ENCODE measurements at places on chromosomes 12 and 14.
A peak's percentile ranks its signal among the peaks of the same experiment; 100 is the strongest.

GRCh38 chr14:93234798-93235197, 27.7 kb downstream of the UBR7 start:
- DNase-seq: no peak

GRCh38 chr14:54730156-54730961, 163.4 kb downstream of the SAMD4A start:
- DNase-seq: peak; percentile 63

DNA sequence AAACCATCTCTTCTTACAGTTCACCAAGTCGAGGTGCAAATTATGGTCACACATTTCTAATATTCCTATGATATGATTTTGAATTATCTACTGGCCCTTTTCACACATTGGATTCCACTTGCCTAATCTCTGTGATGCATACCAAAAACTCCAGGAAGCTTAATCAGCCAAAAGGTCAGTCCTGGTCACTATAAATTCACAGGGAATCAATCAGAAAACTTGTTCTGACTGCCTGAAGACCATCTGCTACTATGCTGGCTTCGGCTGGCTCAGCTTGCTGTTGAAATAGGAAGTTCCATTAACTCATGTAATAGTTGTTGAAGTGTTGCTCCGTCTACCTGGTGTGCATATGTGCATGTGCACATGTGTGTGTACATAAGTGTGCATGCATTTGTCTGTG, 142.8 kb upstream of the FLRT2 start:
- no peak for DNase-seq

DNA sequence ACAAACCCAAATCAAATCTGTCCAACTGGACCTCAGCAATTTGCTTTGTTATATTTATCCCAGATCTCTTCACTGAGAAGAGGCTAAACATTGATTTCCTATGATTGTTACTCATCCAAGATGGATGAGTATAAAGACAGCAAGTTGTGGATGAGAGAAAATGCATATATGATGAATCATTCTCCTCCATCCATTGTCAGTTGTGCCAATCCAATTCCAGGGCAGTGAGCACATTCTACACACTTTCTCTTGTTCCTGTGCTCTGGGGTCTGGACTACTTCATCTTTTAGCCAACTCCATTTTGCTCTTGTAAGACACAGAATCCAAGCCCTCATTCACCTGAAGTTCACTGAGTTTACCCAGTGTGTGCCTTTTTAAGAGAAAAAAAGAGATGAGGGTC, 105.7 kb downstream of the GCH1 start:
- no peak for DNase-seq

DNA sequence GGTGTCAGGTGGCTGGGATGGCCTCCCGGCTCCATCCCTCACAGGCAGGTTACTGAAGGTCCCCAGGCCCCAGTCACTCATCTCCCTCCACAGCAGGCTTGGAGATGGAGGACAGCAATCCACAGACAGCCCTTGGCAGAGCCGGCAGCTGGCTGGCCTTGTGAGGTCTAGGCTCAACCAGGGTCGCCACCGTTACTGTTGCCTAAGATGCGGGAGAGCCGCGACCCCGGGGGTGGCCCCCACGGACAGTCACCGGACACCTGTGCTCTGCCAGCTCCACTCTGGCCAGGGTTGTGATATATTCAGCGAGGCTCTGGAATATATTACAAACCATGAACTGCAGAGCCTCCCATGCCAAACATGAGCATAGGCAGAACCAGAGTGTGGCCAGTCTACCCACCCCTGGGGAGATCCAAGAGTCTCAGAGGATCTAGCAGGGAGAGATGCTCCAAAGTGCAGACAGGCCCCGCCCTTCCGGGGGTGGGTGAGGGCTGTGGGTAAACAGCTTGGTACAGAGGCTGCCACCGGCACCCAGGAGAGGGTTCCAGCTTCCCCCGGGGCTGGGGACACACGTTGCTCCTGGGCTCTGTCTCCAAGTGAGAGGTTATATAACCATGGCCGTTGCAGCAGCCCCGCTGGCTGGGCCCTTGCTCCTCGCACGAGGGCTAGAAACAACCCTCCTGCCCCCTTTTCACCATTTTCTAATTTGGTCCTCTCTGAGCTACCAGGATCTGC, 55.9 kb upstream of the DIO3 start:
- DNase-seq: peak; percentile 4

DNA sequence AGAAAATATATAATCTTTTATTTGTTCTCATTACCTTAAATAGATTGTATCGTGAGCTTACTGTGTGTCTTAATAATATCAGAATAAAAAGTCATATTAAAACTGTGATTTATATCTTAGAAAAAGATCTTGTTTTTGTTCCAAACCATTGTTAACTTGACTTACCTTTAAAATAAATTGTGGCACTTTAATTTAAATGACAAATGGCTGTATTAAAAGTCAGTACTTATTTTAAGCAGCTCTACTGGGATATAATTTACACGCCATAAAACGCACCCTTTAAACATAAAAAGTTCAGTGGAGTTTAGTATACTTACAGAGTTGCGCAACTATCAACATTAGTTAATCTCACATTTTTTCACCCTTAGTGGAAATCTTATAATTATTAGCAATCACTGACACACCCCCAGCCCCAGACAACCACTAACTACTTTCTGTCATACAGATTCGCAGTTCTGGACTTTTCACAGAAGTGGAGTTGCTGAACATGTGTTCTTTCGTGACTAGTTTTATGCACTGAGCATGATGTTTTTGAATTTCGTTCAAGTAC, 311.7 kb downstream of the ACSS3 start:
- no peak for DNase-seq

DNA sequence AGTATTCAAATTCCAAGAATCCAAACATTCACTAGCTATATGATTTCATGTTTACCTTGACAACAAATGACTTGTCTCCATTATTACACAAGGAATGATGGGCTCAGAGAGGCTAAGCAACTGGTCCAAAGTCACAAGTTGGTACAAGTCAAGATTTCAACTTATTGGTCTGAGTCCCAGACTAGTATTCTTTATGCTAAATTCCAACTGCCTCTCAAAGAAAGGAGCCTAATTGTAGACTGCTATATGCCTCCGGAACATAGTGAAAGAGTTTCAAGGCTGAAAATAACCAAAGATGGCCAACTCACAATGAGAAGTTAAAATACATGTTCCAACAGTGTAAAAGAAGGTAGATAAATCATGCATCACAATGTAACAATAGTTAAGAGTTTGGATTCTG, 7.5 kb downstream of the BTG1 start:
- no peak for DNase-seq

- no peak for DNase-seq
Measured at GRCh38 chr14:65962952-65963351, 523.2 kb upstream of the CCDC196 start.

GRCh38 chr12:111386885-111387284, 18.0 kb upstream of the PHETA1 start:
- DNase-seq: no peak

DNA sequence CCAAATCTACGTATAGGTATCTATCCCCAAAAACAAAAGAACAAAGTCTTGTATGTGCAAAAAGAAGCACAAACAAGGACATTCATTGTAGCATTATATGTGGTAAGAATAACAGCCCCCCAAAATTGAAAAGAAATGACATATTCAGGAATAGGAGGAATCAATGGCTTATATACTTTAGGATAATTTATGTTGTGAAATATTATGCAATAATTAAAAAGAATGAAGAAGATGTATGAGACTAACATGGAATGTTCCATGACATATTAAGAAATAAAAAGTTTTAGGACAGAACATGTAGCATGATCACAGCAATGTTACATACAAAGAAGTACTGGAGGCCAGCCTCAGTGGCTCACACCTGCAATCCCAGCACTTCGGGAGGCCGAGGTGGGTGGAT, 9.1 kb downstream of the SMCO2 start:
- DNase-seq: no peak

DNA sequence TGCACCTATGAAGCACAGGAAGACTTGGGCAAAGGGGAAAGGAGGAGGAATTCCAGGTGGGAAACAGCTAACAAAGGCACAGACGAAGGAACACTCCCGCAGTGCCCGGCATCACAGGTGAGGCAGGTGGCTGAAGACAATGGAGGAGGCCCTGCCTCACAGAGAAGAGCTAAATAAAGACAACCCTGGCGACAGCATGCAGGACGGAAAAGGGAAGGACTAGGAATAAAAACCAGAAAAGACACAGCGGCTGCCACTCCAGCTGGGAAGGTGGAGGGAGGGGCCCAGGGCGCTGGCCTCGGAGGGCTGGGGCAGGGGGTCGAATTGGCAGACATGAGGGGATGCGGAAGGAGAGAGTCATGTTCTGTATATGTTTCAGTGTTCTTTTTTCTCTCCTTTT, 43.0 kb upstream of the ANO2 start:
- no peak for DNase-seq

DNA sequence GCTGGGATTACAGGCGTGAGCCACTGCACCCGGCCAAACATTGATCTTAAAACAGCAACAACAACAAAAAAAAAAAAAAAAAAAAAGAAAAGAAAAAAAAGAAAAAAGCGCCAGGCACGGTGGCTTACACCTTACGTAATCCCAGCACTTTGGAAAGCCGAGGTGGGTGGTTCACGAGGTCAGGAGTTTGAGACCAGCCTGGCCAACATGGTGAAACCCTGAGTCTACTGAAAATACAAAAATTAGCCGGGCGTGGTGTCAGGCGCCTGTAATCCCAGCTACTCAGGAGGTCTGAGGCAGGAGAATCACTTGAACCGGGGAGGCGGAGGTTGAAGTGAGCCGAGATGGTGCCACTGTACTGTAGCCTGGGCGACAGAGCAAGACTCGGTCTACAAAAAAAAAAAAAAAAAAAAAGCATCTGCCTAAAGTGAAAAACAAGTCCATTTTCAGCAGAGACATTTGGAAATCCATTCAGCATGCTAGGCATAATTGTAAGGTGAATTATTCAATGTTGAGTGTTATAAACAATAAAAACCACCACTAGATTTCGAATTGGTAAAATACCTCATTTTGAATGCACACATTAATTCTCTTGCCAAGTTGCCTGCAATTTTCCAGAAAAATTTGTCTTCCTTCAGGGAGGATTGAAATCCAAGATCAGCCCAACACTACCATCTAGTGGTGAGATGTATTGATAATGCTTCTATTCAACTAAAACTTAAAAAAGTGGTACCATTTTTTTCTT, 8.0 kb upstream of the CERS5 start:
- DNase-seq: no peak

- no peak for DNase-seq
Measured at GRCh38 chr12:52081263-52081733, 1.8 kb downstream of the SMIM41 start.

- no peak for DNase-seq
Measured at GRCh38 chr14:102517392-102518062, 8.0 kb upstream of the ANKRD9 start.

GRCh38 chr12:531951-532585, 72.3 kb downstream of the B4GALNT3 start:
- DNase-seq: no peak

GRCh38 chr12:9810671-9811070, 16.6 kb upstream of the KLRF1 start:
- DNase-seq: no peak

DNA sequence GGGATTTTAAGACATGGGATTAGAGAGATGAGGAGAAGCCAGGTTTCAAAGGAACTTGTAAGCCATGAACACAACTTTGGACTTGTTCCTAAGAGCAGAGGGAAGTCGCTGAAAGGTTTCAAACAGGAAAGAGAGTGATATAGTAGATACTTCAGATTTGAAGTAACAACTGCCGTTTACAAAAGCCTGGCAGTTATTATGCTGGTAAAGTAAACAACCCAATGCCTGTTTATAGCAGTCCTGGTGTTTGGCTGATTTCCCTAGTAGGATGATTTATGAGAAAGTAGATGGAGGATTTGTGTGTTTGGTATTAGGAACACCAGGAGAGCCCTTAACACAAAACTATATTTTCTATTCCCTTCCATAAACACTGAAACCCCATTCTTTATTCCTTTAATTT, 285.7 kb downstream of the RMST start:
- DNase-seq: no peak

Data from activated CD4-positive, alpha-beta memory T cell treated with anti-CD3 and anti-CD28 coated beads for 36 hours (primary cell).